Frontal cortex (tissue), 4 donors: ENCODE measurements at places on chromosomes 5 and 9. TPM values are rescaled to one million over a fixed set of nuclear protein-coding genes. Genes with fewer than 3 reads are reported as not detected.

GRCh38 chr5:149073213-149073612 lies 10.4 kb upstream of the SH3TC2 start:
- DNase-seq = no peak

CDKN2A gene
- total RNA-seq = under 0.01 TPM

GRCh38 chr9:92790542-92791527 lies 26.2 kb upstream of the BICD2 start:
- DNase-seq = peak; percentile 63

DNA sequence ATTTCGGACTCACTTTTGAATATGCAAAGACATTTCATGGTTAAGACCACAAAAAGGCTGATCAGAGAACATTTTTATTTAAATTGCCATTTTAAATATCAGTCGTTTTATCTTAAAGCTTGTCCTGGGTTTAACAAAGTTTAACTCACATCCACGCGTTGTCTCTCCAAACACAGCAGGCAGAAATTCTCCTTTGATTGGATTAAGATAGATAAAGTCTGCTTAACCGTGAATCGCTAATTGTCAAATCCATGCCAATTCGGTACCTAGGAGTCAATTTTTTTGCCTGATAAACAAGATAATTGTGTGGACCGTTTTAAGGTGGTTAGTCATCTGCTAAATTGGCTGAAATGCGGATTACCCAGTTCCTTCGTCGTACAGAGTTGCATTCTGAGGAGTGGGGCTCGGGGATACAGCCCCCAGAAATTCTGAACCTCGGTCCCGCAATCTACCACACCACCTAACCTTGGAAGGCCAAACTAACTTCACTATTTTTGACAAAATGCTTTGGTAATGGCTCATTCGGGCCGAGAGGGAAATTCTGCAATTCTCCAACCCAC lies 665 bp upstream of the BTF3 start:
- DNase-seq = no peak

IFNE gene
- under 0.01 TPM for total RNA-seq

HTR1A gene
- total RNA-seq = 20.4 TPM
